ENCODE measurements at places on chromosomes 12 and 14.

GRCh38 chr12:53048780-53049401, 974 bp upstream of the TNS2 start:
- DNase-seq: peak; percentile 30

DNA sequence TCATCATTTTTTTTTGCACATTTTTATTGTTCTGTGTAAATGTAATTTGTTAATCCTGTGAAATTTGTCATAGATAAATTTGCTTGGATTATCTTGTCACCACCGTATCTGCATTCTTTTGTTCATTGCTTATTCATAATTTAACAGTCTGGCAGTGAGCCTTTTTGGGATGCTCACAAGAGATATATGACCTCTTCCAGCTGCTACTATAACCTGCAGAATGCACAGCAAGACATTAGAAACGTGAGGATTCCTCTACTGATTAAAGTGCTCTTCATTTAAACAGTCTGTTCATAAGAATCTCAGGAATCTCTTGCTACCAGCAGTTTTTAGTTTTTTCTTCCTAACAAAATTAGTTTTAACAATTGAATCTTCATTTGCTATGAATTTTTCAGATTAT, 9.1 kb downstream of the NPAS3 start:
- DNase-seq: no peak

DNA sequence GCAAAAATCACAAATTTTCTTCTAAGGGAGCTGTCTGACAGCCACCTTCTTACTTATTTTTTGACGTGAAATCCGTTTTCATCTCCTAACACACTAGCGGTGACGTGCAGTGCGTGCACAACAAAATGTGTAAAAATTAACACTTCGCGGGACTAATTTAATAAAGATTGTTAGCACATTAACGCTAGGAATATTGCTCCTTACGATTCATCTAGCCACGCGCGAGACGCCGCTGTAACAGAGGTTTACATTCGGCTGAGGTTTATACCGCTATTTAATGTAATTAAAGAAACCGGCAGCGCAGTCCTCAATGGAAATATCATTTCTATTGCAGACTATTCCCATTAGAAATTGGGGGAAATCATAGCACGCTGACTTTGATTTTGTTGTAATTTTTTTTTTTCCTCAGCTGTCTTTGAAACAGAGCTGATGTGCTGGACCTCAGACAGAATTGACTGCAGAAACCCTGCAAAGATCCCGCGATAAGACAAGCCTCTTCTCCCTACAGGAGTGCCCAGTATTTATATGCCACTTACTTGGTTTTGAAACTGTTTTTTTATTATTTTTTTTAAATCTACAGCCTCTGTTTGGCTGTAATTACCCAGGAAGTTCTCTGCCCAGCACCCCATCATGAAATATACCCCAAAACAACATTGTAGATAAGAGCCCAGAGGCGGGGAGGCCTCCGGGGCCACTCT, 31.2 kb downstream of the BCL11B start:
- no peak for DNase-seq

DNA sequence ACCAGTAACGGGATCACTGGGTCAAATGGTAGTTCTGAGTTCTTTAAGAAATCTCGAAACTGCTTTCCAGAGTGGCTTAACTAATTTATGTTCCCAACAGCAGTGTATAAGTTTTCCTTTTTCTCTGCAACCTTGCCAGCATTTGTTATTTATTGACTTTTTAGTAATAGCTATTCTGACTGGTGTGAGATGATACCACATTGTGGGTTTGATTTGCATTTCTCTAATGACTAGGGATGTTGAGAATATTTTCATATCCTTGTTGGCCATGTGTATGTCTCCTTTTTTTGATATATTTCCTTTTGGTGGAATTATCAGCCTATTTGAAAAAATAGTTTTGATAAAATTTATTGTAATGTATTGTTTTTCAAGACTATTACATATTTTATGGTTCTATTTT, 701.2 kb upstream of the FBXO33 start:
- DNase-seq: no peak

GRCh38 chr12:29146196-29146595, 2.9 kb upstream of the FAR2 start:
- no peak for DNase-seq

DNA sequence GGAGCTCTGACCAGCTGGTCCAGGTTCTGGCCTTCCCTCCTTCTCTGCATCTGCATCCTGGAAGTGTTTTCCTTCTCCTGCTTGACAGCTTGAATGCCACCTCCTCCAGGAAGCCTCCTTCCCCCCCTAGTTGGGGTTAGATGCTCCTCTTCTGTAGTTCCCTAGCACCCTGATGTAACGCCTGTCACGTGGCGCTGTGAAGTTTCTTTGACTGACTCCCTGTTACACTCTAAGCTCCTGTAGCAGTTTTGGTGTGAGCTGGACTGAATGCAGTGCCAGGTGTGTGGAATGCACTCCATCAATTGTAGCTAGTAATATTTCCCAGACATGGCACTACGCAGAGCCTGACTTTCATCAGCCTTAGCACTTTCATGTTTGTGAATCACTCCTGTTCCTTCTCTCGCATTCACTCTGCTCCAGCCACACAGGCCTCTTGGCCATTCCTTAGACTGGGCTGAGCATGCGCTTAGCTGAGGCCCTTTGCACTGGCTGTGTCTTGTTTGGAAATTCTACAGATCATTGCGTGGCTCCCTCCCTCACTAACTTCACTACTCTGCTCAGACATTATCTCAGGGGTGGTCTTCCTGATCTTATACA, 2.1 kb upstream of the FAIM2 start:
- no peak for DNase-seq

DNA sequence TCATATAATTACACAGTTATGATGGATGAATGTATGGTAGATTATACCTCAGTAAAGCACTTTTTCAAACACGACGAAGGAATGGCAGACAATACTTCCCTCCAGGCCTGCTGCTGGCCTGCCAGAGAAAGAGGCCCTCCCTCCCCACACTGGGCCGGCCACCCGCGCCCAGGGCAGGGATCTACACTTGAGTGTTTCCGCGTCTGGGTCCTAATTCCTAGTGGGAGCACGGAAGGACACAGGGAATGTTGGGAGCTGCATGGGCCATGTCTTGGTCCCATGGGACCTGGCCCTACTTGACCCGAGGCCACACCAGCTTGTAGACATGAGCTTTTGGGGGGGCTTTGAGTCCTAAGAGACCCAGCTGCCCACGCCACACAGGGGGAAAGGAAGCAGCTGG, 52.0 kb downstream of the STX2 start:
- DNase-seq: no peak

DNA sequence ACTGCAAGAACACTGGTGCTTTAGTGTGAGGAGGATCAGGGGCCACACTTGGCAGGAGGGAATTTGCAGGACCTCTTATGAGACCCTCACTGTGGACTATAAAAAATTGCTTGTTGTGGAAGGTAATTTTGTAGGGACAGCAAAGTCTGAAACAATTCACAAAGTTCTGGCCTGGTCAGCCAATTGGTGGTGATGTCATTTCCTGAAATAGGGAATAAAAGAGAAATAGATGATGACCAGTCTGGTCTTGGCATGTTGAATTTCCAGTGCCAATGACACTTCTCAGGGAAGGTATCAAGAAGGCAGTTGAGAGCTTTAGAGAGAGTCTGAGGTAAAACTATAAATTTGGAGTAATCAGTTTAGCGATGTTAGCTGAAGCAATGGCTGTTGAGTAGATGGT, 129.3 kb upstream of the LMNTD1 start:
- DNase-seq: no peak

DNA sequence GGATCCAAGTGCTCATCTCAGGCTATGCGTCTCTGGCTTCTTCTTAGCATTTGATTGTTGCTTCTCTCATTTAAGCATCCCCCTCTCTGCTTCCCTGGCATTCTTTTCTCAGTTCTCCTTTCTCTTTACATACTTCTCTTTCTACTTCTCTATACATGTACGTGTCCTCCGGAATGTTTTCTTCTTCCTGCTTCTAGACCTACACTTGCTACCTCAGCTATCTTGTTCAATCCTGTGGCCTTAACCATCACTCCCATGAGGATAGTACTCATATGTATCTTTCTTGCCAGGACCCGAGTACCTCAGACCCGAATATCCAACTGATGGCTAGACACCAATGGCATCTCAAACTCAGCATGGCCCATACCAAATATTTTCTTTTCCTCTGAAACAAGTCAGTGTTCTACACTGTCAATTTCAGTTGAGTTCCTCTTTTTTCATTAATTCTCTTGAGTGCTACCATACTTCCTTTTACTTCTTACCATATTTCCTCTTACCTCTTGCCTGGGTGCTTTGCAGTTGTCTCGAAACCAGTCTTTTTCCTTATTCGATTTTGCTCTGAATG, 115.1 kb upstream of the SLC38A2 start:
- no peak for DNase-seq

DNA sequence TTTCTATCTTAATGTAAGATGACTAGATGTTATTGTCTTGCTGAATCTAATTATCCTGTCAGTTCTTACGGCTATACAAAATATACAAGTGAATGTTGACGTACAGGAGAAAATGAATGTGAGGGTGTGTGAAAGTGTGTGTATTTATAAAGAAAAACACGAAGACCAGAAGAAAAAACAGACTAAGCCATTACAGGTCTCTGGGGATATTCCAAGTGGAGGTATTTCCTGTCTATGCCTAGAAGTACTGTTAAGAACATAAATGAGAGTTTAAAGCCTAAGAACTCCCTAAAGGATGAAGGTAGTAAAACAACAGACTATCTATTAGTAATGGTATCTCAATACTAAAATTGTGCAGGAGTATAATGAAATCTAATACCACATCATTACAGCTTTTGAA, 7.6 kb downstream of the MDM1 start:
- no peak for DNase-seq

- DNase-seq: no peak
Observed at GRCh38 chr12:99920353-99920960, 64.3 kb downstream of the ANKS1B start.

DNA sequence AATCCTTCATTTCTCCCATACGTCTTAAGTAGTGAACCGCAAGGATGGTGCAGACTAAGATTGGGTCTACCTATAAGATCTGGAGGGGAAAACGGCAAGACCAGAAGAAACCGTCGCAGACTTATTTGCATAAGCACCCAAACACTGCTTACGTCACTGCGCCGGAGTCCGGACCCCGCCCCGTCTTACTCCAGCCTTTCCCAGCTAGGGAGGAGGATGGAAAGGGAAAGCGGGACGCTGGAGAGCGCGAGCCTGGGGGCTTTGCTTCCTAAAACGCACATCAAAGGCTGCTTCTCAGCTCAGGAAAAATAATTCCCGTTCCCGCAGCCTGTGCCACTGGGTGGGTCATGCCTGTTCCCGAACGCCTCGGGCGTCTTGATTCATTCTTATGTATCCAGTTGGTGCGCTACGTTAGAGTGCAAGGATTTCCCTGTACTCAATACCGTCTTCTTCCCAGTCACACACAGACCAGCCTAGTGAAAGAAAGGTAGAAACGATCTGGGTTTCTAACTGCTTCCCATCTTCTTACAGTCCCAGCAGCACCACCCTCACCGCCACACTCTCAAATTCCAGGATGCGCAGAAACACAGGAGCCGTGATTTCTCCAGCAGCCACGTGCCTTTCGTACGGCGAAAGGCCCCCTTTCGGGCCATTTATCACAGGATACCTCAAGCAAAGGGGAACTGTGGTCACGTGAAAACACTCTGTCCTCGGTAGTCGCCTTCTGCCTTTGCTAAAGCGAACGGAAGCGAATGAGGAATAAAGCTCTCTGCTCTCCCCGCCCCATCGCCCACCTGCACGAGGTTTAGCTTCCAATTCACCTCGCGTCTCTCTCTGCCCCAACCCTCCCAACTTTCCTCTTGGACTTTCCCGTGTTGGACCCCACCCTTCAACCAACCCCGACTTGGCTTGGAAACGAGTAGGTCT, 1.1 kb downstream of the SLC6A15 start:
- DNase-seq: no peak

- no peak for DNase-seq
Observed at GRCh38 chr14:105857826-105858675, 331.7 kb downstream of the TMEM121 start.

- no peak for DNase-seq
Observed at GRCh38 chr14:77458249-77458950, 507 bp downstream of the AHSA1 start.

DNA sequence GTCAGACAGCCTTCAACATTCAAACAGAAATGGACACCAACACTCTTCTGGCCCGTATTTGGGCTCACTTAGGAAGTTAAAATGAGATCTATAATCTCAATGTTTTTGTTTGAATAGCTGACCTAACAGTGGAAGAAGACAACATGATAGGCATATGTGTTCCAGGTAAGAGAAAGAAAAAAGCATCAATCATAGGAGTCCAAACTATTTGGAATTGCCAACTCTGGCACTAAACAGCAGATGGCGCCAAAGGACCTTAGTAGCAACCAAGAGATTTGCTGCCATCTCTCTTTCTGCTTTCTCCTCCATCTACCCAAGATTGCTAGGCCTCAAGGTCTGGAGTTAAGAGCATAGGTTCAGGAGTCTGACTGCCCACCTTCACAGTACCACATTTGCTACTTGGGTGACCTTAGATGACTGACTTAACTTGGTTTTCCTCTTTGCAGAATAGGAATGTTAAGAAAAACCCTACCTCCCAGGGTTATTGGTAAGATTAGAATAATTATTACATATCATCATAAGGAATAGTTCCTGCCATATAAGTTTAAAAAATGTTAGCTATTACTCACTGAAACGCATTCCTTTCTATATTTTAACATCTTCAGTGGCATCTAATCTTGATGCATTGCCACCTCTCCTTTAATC, 30.2 kb downstream of the PEX5 start:
- DNase-seq: peak; percentile 49

Measured in NCI-H1048 (cell line).